ENCODE measurements at places on chromosomes 16 and 17. TPM values are rescaled to one million over a fixed set of nuclear protein-coding genes. Genes with fewer than 3 reads are reported as not detected.

The TRIM16 gene
- total RNA-seq, result 76.9 TPM

The SRL gene
- 0.10 TPM for total RNA-seq

The LRRC46 gene
- total RNA-seq, result not detected

The ENO3 gene
- total RNA-seq, result 0.15 TPM

The SSTR5 gene
- total RNA-seq, result not detected

The FLYWCH2 gene
- 96.0 TPM for total RNA-seq

The C16orf96 gene
- not detected for total RNA-seq

The TOP3A gene
- total RNA-seq, result 38.6 TPM
